Erythroblast (primary cell): ENCODE measurements at places on chromosomes 7 and 10.
A peak's percentile ranks its signal among the peaks of the same experiment; 100 is the strongest.

- DNase-seq = no peak
Measured at GRCh38 chr7:95104739-95105138, 197.3 kb downstream of the PPP1R9A start.

- peak; percentile 61 for DNase-seq
Measured at GRCh38 chr10:22573820-22574569, 140.4 kb downstream of the PIP4K2A start.

- DNase-seq = no peak
Measured at GRCh38 chr7:153942036-153942435, 110.2 kb upstream of the DPP6 start.

- DNase-seq = no peak
Measured at GRCh38 chr10:11787846-11788245, 35.3 kb upstream of the PROSER2 start.

GRCh38 chr10:11003679-11004078 is 14.0 kb upstream of the CELF2 start:
- DNase-seq = no peak

GRCh38 chr7:157568770-157569584 is 232.2 kb downstream of the DNAJB6 start:
- no peak for DNase-seq

GRCh38 chr10:30783939-30784501 is 154.5 kb upstream of the LYZL2 start:
- peak; percentile 71 for DNase-seq

GRCh38 chr7:140876519-140877248 is 48.0 kb downstream of the BRAF start:
- DNase-seq = no peak

DNA sequence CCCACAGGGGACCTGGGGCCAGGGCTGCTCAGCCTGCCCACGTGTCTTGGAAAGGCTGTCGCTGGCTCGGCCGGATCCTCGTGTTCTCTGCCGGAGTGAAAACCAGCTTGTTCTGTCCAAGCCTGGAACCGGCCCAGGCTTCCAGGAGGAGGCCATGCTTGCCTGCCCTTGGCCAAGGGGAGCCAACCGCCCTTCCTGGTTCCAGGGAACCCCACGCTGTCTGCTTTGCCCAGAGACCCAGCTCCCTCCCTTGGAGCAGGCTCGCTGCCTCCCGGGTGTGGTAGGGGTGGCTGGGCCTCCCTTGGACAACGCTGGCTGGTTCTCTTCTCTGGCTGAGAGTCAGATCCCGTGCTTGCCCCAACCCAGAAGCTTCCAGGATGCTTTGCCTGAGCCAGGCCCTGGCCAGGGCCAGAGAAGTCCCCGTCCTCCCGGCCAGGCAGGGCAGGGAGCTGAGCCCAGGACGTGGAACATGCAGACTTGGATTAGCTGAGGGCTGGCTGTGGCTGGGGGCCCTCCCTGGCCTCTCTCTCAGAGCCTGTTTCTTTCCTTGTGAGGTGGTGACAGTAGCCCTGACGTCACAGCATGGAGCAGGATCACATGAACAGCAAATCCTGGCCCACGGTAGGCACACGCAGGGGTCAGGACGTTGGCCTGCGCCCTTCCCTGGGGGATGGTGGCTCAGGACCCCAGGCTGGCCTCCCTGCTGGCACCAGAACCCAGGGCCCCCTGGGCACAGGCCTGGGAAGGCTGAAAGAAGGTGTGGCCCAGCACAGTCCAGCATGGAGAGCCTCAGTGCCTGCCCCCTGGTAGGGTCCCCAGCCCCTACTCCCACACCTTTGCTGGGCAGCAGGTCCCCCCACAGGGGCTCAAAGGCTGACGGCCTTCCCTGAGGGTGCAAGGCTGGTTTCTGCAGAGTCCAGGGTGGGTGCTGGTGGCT is 67.5 kb downstream of the PWWP2B start:
- no peak for DNase-seq

DNA sequence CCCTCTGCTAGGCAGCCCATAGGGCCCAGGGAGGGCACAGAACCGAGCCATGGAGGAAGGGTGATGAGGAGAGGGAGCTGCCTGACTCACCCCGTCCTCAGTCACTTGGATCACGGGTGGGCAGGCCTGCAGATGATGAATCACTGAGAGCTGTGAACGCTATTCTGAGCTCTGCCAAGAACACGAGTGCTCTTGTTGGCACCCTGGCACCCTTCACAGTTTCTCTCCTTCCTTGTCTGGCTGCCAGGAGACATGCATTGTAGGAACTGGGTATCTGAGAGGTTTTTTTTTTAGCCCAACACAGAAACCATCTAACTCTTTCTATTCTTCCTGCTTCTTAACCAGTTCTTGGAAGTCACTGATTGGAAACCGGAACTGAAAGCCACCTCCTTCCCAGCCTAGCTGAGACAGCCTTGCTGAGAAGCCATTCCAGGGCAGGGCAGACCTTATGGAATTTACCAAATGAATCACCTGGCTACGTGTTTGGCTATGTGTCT is 82.1 kb downstream of the SLC37A3 start:
- peak; percentile 31 for DNase-seq

- DNase-seq = no peak
Measured at GRCh38 chr7:34362621-34363020, 295.4 kb upstream of the NPSR1 start.

GRCh38 chr10:9613338-9614075 is 1404.2 kb upstream of the CELF2 start:
- no peak for DNase-seq

GRCh38 chr7:24917510-24918239 is 62.3 kb downstream of the OSBPL3 start:
- no peak for DNase-seq

DNA sequence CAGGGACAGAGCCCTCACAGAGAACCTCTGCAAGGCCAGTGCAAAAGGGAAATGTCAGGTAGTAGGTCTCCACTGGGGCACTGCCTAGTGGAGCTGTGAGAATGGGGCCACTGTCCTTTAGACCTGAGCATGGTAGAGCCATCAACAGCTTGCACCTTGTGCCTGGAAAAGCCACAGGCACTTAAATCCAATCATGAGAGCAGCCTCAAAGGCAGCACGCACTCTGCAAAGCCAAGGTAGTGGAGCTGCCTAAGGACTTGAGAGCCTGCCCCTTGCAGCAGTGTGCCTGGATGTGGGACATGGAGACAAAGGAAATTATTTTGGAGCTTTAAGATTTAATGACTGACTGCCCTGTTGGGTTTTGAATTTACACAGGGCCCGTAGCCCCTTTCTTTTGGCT is 918.5 kb upstream of the POT1 start:
- no peak for DNase-seq

GRCh38 chr7:137329411-137329810 is 14.1 kb downstream of the PTN start:
- DNase-seq = no peak

- DNase-seq = no peak
Measured at GRCh38 chr7:18829858-18830285, 287.6 kb downstream of the TWIST1 start.

DNA sequence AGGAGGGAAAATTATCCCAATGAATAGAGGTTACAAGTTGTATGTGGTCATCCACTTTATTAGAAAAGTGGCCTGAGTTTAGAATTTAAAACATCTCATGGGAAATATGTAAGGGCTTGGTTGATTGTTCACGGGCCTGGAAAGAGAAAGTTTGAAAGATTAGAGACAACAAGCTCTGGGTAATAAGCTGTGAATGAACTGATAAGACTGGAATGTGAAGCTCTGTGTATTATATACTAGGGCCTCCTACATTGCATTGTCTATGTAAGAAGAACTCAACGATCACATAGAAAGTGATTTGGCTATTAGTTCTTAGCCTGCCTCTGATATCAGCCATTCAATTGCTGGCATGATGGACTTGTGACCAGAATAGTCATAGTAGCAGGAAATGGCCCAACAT is 199.2 kb upstream of the MAGI2 start:
- peak; percentile 12 for DNase-seq
